ENCODE measurements at places on chromosomes 4 and X.

- no peak for DNase-seq
Observed at GRCh38 chr4:28488021-28488420, 1627.4 kb downstream of the STIM2 start.

DNA sequence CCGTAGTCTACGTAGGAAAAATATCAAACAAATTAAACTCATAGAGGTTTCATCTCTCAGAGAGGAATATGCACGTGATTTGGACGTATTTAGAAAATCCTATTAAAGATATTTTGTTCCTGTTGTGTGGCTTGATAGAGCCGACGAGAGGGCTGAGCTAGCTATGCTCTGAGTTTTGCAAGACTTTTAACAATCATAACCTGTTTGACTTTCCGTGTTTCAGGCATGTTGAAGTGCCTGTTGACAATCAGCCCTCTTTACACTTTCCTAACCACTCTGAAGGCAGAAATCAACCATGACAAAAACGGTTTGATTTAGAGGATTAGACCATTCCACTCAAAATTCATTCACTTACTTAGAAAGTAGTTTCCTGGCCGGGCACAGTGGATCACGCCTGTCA lies 297.3 kb downstream of the ASMT start:
- DNase-seq: no peak

DNA sequence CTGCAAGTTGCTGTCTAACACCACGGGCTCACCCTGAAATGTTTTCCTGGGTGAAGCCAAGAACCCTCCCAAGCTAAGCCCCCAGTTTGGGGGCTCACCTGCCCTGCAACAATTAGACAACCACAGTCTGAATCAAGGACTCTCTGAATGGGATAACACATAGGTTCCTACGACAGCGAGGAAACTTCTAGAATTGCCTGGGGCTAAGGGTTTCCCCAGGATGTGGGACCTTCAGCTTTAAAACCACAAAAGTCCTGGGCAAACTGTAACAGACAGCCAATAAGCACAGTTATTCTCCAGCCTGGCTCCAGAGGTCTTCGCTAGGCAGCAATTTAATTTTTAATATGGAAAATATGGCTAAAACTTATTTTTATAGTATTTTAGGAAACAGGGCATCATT lies 162.6 kb downstream of the PRKX start:
- DNase-seq: no peak

GRCh38 chr4:99811850-99812249 lies 4.8 kb upstream of the DAPP1 start:
- peak; percentile 58 for DNase-seq

- no peak for DNase-seq
Observed at GRCh38 chrX:24396931-24397279, 36.5 kb downstream of the SUPT20HL1 start.

- DNase-seq: no peak
Observed at GRCh38 chr4:123555807-123556273, 159.2 kb downstream of the SPRY1 start.

- DNase-seq: no peak
Observed at GRCh38 chr4:141757287-141757686, 120.9 kb downstream of the IL15 start.

DNA sequence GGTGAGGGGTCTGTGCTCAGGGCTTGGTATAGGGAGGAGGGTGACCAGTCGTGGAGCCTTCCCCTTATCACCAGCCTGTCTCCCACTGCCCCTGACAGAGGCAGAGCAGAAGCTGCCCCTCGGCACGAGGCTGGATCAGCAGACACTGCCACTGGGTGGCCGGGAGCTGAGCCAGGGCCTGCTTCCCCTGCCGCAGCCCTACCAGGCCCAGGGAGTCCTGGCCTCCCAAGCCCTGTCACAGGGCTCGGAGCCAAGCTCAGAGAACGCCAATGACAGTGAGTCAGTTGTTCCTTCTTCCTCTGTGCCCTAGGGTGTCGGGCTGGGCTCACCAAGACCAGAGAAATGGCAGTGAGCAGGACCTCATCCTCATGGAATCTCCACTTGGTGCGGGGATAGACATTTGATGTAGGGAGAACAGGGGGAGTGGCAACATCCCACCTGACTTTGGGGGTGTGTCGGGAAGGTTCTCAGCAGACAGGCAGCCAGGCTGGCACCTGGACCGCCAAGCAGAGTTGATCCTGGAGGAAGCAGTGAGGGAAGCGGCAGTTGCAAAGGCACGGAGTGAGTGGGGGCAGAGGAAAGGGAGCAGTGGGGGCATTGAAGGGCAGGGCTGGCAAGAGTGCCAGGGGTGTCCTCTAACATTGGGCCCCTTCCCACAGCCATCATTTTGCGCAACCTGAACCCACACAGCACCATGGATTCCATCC lies 14.3 kb upstream of the UBA1 start:
- no peak for DNase-seq

- no peak for DNase-seq
Observed at GRCh38 chrX:16240231-16240905, 73.1 kb downstream of the MAGEB17 start.

- DNase-seq: no peak
Observed at GRCh38 chr4:163747886-163748285, 253.4 kb downstream of the TMA16 start.

- no peak for DNase-seq
Observed at GRCh38 chr4:8830056-8830455, 41.6 kb downstream of the HMX1 start.

GRCh38 chr4:106195435-106195950 lies 120.5 kb downstream of the TBCK start:
- DNase-seq: no peak

- no peak for DNase-seq
Observed at GRCh38 chr4:41658163-41658562, 90.4 kb downstream of the PHOX2B start.

- DNase-seq: no peak
Observed at GRCh38 chr4:63218856-63219255, 1190.4 kb downstream of the TECRL start.

DNA sequence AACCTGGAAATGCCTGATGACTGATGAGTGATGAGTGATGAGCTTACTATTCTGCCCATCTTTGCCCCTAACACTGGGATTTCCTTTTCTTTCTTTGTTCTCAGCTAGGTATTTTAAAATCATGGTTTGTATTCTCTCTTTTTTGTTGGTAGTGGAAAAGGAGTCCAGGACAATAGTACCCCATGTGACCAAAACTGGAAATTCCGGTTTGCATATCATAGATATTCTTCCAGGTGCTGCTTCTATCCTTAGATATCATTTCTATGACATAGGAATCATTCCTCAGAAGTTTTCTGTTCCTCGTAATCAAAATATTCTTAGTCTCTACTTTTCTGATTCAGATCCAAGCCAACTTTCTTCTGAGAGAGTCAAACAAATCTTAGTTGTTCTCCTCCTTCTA lies 320.5 kb upstream of the TET2 start:
- DNase-seq: no peak

- DNase-seq: no peak
Observed at GRCh38 chr4:112889619-112890527, 159.6 kb upstream of the ANK2 start.

- DNase-seq: no peak
Observed at GRCh38 chr4:8005814-8006215, 66.2 kb upstream of the AFAP1 start.

DNA sequence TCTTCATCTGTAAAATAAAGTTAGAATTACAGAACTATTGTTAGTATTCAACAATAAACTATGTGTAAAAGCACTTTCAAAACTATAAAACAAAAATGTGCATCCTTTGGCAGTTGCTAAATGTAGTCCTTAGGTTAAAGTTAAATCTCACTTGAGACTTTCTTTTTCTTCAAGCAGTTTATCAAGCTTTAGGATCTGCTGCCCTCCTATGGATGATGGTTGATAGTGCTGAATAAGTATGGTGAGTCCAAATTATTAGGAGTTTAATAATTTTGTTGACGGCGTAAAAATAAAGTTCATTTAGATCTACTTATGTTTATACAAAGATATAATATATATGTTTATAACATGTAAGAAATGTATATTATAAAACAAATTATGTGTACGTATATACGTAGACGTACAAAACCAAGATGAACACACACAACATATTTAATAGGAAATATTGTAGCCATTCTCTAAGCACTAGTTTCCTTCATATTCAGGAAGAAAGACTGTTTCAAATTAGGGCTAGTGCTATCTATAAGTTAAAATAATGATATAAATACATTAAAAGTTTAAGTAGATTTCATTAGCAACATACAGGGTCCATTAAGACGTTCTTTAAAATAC lies 22.3 kb downstream of the UGT2A2 start:
- DNase-seq: no peak

- no peak for DNase-seq
Observed at GRCh38 chr4:109910256-109910655, 2.4 kb upstream of the EGF start.

DNA sequence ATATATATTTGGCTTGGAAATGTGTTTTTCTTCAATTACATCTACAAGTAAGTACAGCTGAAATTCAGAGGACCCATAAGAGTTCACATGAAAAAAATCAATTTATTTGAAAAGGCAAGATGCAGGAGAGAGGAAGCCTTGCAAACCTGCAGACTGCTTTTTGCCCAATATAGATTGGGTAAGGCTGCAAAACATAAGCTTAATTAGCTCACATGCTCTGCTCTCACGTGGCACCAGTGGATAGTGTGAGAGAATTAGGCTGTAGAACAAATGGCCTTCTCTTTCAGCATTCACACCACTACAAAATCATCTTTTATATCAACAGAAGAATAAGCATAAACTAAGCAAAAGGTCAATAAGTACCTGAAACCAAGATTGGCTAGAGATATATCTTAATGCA lies 26.1 kb downstream of the NUDT6 start:
- DNase-seq: no peak

- no peak for DNase-seq
Observed at GRCh38 chr4:40953283-40954087, 203.7 kb downstream of the NSUN7 start.

- DNase-seq: no peak
Observed at GRCh38 chr4:39470402-39470801, 11.5 kb downstream of the LIAS start.

DNA sequence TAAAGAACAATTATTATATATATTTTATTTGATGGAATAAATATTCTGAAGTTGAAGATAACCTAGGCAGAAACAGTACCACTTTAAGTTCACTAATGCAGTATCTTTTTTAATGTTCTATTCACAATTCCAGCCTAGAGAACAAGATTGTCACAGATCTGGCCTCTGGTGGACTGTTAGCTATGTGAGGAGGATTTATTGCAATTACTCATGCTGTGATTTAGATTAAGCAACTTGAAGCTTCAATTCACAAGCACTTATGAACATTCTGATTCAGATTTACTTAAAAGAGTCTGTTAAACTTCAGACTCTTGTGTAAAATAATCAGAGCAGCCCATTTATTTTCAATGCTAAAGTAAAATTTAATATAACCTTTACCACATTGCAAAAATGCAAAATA lies 1489.8 kb downstream of the STIM2 start:
- no peak for DNase-seq

- DNase-seq: no peak
Observed at GRCh38 chr4:26952891-26953290, 92.2 kb downstream of the STIM2 start.

DNA sequence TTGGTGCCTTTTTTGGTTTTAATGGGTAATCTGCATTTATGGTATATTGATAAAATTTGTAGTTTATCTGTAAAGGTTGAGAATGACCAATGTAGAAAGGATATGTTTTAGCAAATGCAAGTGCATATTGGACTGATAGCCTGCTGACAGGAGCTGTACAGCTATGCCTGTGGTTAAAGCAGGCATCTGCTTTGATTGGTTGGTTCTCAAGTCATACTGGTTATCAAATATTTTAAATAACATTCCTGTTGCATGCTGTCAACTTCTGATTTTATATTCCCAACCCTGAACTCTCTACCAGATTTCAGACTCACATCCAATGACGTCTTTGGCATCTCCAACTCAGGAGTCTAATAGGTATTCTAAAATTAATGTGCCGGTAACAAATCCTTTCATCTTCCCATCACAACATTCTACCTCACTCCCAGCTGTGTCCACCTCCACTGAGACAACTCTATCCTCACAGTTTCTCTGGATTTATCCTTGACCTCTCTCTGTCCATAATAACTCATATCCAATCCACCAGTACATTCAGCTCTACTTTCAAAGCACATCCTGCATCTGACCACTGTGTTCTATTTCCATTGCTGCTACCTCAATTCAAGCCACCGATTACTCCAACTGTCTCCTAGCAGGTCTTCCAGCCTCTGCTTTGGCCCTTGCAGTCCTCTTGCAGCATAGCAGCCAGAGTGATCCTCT lies 125.7 kb downstream of the CAMK2D start:
- DNase-seq: no peak

GRCh38 chr4:175127314-175127713 lies 209.2 kb downstream of the ADAM29 start:
- DNase-seq: no peak

DNA sequence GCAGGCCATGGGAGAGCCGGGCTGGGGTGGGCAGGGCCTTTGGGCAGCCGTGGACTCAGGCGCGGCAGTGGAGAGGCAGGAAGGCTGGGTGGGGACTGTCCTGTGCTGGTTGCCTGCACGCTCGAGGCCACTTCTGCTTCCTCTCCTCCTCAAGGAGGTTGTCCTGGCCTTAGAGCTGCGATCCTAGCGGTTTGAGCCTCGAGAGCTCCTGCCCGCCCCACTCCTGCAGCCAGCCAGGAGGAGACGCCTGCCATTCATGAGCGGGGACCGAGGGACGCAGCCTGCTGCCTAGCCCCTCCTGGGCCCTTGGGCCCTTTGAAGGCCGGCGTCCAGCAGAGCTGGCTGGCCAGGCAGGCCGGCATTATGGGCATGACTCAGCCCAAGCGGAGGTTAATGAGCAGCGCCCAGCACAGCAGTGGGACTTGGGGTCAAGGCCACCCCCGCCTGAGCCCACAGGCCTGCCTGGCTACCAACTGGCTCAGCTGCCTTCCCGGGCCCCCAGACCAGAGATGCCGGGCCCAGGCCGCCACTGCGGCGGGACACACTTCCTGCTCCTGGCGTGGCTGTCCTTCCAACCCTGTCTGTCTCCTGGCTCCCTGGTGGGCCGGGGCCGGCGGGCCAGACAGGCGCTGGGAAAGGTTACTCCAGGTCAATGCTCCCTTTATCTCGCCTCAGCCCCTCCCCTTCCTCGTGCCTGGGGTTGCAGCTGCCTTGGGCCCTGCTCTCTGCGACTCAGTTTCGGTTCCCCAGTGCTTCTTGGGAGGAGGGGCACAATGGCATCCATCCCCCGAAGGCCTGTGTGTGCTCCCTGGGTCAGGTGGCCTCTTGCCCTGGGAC lies 1.8 kb downstream of the ABCD1 start:
- DNase-seq: no peak
